NCI-H460 (cell line): ENCODE measurements at places on chromosomes 7 and 10.

GRCh38 chr7:99309111-99309510 lies 16.6 kb upstream of the ARPC1A start:
- DNase-seq = no peak

DNA sequence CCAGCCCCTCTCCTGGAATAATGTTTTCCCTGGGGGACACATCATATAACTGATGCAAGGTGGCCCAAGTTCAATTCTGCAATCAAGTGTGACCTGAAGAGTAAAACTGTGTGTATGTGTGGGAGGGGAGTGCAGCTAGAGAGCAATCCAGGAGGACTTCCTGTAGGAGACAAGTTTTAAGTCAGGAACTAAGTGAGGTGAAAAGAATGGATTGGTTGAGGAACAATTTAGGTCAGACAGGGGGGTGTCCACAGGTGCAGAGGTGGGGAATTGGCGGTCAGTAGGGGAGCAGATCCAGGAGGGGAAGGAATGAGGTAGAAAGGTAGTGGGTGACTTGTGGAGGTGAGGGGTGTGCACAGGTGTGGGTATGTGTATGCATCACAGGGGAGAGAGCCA lies 82.6 kb downstream of the NEURL1 start:
- DNase-seq = no peak

DNA sequence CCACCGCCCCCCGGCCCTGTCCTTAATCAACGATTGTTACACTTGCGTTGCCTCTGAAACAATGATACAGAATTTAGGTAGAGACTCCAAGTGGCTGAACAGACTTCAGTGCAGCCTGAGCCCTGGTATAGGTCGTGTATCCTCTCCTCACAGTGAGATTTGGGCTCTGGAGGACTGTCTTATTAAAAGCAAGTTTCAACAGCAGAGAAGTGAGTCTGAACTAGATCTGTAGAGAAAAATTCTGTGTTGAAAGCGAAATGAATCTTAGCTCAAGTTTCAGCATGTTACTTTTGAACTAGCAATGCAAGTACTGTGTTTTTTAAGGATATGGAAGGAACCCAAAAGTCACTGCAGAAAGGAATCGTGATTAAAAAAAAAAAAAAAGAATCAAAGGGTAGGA lies 103.1 kb downstream of the HOXA1 start:
- DNase-seq = no peak

- no peak for DNase-seq
These were observed 22.6 kb upstream of the PSAP start for GRCh38 chr10:71873582-71874211.

DNA sequence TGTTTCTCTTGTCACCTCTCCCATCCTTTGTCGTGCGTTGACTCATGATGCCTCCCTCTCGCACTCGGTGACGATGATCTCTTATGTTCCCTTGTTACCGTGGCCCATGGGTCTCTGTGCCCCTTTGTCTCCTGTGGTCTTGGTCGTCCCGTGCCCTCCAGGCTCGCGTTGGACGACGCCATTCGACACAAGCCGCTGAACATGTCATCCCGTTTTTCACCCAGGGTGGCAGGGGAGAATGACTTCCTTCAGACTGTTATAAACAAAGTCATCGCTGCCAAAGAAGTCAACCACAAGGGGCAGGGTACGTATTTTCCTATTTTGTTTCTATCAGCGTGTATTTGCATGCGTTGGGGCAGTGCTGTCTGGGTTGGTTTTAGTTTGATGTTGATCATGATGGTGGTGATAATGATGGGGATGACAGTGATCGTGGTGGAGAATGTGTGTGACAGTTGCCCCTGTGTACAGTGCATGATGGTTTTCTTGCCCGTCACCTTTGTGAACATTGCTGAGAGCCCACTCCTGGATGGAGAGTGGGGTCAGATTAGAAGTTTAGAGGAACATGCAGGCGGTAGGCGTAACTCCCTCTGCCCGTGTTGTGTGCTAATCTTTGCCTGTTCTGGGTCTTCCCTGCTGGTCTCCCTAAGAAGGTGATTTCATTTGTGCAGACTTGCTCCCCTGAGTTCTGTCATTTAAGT lies 107.0 kb downstream of the DOCK1 start:
- DNase-seq = no peak

GRCh38 chr7:2450198-2451107 lies 25.7 kb downstream of the GRIFIN start:
- DNase-seq = no peak

DNA sequence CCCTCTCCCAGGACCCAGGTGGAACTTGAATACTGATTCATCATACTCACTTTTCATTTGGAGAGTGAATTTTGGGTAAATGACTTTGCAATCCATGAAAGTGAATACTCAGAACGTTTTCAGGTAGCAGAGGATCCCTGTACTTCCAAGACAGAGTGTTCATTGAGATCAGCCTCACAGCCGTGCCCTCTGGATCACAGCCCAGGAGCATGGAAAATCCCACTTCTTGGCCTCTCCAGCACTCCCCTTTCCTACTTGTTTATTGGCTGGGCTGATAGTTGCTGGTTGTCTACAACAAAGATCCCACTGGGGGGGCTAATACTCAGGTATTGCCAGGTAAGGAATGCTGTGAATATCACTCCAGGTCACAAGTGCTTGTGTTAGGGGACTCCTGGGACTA lies 5.9 kb downstream of the GCK start:
- no peak for DNase-seq

DNA sequence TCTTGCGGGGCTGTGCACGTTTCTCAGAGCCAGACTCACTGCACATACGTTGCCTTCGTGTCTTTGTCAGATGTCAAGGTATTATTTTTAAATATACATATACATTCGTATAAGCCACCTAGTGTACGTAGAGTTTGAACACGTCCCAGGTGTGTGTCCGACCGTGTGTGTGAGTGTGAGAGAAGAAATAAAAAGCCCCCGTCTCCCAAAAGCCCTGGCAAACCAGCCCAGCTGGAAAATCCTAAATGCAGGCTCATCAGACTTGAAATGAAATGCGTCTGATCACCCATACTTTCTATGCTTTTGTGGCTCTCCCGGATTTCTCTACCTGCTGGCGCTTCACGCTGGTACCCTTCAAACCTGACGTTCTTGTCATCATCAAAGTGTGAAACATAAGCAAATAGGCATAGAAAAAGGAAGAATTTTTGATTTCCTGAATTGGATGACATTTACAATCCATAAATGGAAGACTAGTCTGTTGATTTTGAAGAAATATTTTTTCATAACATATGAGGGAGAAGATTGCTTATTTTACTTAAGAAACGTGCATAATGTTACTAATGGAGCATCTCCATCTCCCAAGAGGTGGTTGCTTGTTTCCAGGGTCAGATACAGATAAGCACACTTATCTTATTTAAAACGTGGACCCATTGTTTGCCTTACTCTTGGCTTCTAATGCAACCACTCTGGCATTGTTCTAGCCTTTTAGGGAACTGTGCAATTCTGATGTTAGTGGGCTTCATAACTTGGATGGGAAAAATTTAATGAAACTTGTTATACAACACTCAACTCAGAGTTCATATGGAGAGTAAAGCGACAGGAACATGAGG lies 971 bp downstream of the PRKG1 start:
- no peak for DNase-seq

DNA sequence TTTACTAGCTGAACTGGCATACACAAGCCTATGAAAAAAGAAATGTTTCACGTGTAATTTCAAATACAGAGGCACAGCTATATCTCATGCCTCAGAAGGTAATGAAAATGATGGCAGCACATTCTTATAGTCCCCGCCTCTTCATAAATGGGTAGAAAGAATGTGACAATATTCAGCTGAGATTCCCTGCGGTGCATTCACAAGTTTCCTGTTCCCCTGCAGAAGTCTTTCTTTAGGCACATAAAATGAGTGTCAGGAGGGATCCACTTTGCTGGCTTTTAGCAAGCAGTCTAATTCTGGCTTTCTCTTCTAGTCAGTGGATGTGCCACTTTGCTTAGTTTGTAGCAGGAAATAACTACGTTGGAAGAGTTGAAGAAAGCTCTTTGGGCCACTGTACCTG lies 56.1 kb downstream of the DGKB start:
- no peak for DNase-seq

- DNase-seq = peak; percentile 82
These were observed 123.6 kb downstream of the RNF32 start for GRCh38 chr7:156764016-156764669.
